GM04503 (cell line): ENCODE measurements at places on chromosomes 3 and 15.

- DNase-seq: no peak
These were observed 35.8 kb downstream of the UQCC5 start for GRCh38 chr3:52572221-52572620.

DNA sequence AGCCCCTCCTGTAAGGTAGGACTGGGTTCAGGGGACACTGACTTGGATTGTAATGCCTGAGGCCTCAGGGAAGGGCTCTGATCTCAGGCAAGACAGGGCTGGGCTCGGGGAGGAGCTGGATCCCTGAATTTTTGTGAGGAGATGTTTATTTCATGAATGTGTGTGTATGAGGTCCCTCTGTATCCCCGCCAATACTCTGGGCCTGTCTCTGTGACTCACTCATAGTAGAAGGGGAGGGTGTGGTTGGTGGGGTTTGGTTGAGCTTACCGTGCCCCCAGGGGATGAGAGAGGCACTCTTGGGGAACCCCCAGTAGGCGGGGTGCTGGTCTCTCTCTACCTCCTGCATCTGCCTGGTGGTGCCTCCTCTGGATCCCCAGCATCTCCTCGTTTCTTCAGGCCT is 28.1 kb downstream of the RPSA start:
- no peak for DNase-seq

DNA sequence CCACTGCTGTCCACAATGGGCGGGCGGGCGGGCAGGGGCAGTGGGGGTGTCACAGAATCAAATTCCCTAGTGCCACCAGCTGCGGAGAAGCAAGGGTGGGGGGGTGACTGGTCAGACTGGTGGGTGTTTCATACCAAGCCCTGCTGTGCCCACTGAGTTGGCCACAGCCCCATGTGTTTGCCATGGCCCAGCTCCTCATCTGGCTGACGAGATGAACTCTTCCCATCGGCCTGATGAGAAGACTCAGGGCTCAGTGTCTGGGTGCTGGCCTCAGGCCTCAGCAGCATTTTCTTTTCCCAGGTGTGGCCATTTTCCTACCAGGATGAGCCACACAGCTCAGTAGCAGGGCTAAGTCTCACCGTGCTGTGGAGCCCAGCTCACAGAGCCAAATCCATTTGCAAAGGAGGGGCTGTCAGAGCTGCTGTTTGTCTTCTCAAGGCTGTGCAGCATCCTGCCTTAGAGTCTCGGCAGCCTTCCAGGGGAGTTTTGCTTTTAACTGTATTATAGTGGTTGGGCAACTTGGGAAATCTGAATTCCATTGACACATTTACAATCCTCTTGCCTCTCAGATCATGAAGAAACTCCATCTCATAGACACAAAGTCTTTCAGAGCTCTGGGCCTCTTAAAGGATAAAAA is 176.8 kb downstream of the ABHD5 start:
- peak; percentile 90 for DNase-seq

DNA sequence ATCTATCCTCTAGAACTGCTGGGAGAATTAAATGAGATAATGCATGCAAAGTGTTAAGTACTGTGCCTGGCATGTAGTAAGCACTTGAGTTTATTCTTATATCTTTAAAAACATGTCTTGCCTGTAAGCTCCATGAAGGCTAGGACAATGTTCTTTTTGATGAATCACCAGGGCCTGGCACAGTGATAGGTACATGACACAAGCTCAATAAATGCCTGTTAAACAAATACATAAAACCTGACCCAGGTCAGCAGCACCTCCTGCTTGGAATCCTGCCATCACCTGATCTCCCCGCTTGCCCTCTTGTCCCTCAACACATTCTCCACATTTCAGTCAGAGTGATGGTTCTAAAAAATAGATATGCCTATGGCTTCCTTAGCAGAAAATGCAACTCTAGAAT is 186.8 kb downstream of the CHST2 start:
- no peak for DNase-seq

GRCh38 chr3:140205598-140205997 is 270.6 kb downstream of the CLSTN2 start:
- DNase-seq: no peak

DNA sequence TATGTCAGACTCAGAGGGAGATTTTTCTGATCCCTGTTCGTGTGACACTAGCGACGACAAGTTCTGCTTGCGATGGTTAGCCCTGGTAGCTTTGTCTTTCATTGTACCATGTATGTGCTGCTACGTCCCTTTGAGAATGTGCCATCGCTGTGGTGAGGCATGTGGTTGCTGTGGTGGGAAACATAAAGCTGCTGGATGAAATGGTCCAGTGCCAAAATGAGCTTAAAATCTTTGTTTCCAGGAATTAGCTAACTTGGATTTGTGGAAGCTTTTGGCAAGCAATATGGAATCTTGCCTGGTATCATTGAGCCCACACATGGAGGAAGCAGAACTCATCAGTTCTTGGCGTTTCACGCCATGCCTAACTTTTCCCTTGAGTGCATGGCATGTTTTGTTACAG is 98.8 kb downstream of the SPRED1 start:
- no peak for DNase-seq
